ENCODE measurements at places on chromosomes 2 and 18.

DNA sequence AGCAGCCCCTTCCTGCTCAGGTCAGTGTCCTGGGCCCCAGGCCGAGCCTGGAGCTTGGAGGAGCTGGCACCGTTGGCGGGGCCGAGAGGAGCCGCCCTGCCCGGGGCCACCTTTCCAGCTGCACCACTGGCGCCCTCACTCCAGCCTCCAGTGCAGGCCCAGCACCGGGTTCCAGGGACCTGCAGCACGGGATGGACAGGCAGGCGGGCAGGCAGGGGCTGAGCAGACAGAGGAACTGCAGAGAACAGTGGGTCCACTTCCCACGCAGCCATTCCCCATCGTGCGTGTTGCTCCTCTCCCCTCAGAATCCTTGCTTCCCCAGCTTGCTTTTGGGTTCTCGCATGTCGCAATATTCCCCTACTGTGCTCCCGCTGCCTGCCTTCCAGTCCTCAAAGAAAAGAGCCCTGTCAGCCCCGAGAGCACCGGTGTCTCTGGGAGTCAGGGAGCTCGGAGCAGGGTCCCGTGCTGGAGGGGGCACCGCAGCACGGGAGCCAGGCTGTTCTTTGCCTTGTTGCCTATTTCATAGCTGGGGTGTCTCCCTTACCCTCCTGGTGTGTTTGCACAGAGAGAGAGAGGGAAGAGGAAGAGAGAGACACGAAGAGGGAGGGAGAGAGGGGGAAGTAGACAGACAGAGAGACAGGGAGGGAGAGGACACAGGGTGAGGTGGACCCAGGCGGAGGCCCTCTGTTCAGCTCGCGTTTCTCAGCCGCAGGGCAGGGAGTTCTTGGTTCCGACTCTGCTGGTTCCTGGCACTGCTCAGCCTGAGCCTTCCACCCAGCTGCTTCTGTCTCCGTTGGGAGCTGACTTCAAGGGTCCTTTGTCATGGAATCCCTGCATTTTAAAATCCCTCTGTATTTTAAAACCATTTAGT, 126.0 kb downstream of the MBP start:
- no peak for DNase-seq

DNA sequence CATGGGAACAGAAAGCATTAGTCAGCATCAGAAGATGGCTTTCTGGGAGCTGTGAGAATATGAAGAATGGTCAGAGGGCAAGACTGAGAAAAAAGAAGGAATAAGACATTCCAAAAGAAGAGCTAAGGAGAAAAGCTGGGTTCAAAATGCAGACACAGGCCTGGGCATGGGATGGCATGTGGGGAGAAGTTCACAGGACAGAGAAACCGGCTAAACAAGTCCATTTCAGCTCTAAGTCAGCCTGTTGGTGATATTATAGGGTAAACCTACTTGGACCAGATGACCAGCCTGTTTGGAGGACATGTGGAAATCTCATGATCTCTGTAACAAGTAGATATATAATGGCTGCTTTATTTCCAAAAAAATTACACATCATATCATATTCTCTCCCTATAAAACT, 91.7 kb upstream of the MEIS1 start:
- no peak for DNase-seq

DNA sequence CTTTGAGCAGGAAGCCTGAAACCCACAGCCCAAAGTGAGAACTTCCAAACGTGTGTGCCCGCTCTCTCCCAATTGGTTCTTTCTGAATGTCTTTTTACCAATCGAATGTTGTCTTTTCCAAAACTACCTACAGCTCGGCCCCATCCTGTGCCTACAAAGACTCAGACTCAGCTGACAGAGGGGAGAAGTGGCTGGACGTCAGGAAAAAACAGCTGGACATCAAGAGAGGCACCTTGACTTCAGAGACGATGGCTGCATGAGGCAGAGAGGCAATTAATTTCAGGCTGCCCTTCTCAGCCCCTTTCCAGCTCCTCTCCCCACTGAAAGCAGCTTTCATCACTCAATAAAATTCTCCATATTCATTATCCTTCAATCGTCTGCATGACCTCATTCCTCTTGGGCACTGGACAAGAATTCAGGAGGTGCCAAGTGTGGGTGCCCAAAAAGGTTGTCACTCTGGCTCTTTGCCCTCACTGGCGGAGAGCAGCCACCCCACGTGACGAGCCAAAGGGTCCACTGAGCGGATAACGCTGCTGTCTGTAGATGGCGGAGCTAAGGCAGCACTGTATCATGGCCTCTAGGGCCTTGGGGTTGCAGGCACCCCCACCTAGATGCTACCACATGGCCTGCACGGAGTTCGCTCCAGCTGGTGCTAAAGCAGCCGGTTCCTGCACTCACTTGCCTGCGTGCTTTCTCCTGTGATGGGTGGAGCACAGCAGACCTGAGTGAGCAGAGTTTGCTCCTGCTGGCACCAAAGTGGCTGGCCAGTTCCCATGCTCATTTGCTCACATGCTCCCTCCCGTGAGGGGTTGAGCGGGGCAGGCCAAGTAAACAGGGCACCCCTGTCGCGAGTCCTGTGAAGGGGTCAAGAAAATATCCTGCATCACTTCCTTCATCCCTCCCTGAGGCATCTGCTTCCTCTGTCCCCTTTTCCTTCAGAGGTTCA, 37.9 kb downstream of the FAM210A start:
- no peak for DNase-seq

GRCh38 chr2:11267931-11268330, 76.5 kb downstream of the ROCK2 start:
- no peak for DNase-seq

- no peak for DNase-seq
Observed at GRCh38 chr2:239165206-239165831, 235.5 kb downstream of the HDAC4 start.

- no peak for DNase-seq
Observed at GRCh38 chr2:33015421-33016142, 68.8 kb downstream of the LTBP1 start.

Data from activated CD4-positive, alpha-beta T cell treated with anti-CD3 and anti-CD28 coated beads, Interleukin-2, amount 50 U/mL, for 48 hours (primary cell).